T-helper 17 cell (primary cell): ENCODE measurements at places on chromosomes 12 and 14.

- DNase-seq = no peak
Measured at GRCh38 chr12:51669271-51669670, 78.2 kb downstream of the SCN8A start.

- DNase-seq = no peak
Measured at GRCh38 chr14:74519316-74520074, 25.9 kb downstream of the ISCA2 start.

DNA sequence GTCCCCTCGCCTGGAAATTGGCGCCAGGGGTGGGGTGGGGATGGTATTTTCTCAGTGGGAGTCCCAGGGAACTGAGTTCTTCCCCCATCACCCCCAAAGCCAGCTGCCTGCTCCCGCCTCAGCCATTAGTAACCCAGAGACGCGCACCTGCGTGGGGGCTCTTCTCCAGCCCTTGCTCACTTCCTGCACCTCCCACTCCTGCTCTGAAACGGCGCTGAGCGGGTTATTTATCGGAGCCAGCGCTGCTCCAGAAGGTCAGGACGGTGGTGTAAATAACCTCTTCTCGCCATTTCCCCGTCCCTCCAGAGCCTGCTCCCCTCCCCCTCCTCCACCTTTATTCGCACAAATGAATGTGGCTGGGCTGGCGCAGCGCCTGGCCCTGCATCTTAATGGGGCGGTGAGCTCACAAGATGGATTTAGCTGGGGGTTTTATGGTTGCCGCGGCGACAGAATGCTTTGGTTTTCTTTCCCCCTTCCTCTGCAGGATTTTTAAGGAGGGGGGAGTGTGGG lies 12.2 kb downstream of the GPR84 start:
- DNase-seq = no peak

DNA sequence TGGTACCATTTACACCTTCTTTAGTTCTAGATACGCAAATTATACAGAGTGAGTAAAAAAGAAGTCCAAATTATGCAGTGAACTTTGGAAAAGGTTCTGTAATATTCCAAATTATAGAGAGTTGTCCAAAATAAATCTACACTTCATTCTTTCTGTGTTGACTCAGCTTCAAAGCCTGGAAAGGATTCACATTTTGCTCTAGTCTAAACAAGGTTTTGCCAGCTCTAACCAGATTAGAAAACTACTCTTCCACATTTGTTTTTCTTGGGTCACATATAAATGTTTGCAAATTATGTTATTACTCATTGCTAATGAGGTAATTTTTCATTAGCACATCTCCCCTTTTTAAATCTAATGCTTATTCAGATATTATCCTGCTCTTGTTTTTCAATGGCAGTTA lies 1562.4 kb upstream of the SEL1L start:
- DNase-seq = no peak

- DNase-seq = no peak
Measured at GRCh38 chr14:94685681-94686485, 73.7 kb downstream of the SERPINA3 start.
